Activated CD4-positive, alpha-beta T cell treated with anti-CD3 and anti-CD28 coated beads for 48 hours (primary cell): ENCODE measurements at places on chromosomes 4 and X.

DNA sequence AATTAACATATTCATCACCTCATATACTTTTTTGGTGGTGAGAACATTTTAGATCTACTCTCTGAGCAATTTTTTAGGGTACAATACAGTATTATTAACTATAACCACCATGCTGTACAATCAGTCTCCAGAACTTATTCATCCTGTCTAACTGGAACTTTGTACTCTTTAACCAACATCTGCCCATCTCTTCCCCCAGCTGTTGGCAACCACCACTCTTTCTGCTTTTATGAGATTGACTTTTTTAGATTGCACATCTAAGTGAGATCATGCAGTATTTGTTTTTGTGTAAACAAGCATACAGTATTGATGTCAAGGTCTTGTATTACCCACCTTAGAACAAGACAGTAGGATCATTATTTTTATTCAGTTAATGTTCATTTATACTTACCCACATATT, 516.8 kb downstream of the RPA4 start:
- no peak for DNase-seq

DNA sequence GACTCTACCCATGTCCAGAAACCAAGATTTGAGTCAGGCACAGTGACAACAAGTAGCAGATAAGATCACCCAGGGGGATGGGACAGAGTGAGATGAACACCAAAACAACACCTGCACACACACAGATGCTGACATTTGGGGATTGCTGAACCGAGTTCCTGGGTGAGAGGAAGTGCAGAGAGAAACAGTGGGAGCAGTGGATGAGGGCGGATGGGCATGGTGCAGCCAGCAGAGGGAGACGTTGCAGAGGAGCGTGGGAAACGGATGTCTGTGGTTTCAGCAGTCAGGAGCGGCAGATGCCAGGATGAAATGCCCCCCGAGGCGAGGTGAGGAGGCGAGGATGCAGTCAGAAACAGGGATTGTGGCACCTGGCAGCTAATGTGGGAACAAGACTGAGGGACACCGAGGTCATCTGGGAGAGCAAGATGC, 78.6 kb upstream of the STS start:
- peak; percentile 11 for DNase-seq

DNA sequence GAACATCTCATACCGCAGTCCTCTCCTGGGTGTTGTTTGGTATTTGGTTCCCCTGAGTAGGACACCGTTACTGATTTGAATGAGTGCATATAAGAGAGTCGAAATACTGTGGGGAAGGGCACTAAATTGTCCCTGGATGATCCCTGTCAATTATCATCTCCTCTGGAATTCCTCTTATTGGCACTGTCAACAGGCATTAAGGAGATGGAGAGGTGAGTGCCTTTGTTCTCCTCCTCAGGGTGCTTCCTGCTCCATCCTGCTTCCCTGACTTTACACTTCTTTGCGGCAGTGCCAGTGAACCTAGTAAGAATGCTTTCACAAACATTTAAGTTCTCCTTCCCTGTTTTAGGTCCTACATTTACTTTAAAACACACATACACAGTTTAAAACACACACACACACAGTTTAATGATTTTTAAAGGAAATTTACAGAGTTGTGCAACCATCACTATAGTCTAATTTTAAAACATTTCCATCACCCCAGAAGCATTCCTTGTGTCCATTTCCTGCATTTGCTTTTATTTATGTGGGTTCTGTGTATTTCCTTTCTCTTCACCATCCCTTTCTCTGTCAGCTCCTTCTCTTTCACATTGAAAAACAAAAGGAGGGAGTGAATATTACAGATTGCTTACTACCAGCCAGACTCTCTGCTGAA, 20.9 kb upstream of the ZRSR2 start:
- no peak for DNase-seq

GRCh38 chrX:129523079-129523911, at the start of gene SMARCA1:
SMARCA1 (minus strand) TSS chrX:129523490; CDS start chrX:129523370, 120 bp downstream.
- no peak for DNase-seq

DNA sequence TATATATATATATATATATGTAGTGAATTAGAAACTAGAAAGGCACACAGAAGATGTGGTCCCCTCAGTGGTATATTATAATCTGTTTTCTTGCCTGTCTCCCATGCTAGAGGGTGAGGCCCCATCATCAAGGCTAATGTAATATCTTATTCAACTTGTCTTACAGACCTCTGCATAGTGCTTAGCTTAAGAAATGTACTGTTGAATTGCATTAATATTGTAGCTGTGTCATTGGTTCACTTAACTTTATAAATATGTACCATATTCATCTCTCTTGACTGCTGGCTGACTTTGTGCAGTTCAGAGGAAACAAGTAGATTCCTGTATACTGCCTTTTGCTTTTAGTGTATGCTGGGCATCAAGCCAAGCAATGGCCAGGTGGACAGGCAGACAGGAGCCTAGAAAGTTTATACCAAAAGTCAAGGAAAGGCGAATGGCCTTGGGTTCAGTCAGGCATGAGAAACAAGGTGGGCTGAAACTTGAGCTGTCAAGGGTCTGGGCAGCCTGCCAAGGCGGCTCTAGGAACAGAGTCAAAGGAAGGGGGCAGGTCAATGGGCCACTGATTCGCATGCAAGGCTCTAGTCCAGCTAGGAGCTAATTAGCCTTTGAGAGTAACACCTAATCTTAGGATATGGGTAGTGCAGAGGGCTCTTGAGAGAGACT, 78.8 kb upstream of the LEF1 start:
- DNase-seq: no peak

- DNase-seq: no peak
Observed at GRCh38 chr4:5435201-5435600, 273.2 kb downstream of the EVC2 start.

DNA sequence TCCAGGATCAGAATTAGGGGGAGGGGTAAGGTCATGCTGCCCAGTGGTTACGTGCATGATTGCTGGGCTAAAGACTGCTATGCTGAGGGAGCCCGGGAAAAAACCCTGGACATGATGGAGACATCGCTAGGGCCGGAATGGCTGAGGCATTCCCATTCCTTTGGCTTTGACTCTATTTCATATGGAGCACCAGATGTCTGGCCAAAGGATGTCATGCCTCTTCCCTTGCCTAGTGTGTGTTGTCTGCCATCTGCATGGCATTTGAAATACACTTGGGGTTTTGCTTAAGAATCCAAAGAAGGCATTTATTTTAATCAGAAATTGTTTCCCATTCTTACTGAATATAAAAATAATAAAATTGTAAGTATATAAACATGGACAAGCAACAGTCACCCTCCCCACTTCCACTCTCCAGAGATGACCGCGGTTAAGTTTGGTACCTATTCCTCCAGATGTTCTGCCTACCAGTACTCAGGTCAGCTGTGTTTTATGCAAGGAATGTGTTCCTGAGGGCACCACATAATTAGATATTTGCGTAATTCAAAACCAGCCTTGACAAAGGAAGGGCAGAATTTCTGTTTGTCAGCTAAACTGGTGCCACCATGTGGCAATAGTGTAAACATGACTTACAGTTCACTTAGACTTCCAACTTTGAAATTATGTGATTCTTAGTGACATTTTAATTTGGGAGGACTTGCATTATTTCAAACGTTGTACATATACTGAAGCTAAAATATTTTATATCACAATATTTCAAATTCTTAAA, 105.9 kb downstream of the CT47B1 start:
- DNase-seq: no peak

DNA sequence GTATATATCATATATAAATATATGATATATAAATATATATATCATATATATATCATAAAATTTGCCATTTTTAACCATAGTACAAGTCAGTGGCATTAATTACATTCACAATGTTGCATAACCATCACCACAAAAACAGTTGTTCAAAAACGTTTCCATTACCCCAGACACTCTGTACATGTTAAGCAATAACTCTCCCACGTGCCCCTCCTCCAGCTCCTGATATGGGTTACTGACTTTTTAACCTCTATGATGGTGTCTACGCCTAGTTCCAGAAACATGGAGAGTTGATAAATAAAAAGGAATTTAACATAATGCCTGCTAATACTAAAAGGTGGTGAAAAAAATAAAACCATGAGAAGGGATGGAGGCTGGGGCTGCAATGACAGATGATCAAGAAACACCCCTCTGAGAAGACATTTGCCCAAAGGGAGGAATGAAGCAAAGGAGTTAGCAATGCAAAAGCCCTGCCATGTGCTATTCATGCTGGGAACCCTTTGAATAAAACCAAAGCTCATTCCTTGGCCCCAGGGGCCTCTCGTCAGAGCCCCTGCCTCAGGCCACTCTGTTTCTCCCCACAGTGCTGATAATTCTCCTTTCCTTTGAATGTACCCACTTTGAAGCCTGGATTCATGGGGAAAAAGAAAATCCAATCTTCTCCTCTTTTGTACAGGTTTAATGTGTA, 144.3 kb downstream of the NWD2 start:
- DNase-seq: no peak

DNA sequence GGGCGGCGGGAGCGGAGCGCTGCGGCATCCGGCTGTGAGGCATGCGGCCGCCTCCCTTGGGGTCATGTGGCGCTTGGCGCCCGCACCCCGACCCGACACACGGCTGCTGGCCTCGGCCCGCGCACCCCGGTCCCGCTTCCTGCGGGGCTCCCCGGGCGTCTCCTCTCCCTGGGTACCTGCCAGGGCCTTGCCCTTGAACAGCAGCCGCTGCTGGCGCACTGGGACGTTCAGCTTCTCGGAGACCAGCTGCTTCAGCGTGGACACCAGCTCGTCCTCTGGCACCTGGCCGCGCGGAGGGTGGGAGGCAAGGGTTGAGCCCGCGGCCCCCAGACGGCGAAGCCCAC, 391 bp downstream of the UBL4A start:
- peak; percentile 43 for DNase-seq

DNA sequence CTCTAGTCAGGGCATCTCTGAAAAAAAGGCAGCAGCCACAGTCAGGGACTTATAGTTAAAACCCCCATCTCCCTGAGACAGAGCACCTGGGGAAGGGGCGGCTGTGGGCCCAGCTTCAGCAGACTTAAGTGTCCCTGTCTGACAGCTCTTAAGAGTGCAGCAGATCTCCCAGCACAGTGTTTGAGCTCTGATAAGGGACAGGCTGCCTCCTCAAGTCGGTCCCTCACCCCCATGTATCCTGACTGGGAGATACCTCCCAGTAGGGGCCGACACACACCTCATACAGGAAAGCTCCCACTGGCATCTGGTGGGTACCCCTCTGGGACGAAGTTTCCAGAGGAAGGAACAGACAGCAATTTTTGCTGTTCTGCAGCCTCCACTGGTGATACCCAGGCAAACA, 129.0 kb downstream of the ANXA5 start:
- no peak for DNase-seq

DNA sequence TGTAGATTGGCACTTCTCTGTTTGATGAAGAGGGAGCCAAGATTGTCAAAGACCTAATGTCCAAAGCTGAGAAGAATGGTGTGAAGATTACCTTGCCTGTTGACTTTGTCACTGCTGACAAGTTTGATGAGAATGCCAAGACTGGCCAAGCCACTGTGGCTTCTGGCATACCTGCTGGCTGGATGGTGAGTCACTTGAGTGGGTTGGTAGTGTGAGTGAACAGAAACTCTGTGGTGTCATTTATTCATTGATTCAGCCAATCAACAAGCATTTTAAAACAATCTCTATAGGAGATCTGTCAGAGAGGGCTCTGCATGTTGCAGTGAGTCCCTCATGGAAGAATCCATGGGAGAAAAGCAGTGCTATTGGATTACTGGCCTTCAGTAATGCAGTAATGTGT, 16.3 kb downstream of the TAF9B start:
- DNase-seq: peak; percentile 56

DNA sequence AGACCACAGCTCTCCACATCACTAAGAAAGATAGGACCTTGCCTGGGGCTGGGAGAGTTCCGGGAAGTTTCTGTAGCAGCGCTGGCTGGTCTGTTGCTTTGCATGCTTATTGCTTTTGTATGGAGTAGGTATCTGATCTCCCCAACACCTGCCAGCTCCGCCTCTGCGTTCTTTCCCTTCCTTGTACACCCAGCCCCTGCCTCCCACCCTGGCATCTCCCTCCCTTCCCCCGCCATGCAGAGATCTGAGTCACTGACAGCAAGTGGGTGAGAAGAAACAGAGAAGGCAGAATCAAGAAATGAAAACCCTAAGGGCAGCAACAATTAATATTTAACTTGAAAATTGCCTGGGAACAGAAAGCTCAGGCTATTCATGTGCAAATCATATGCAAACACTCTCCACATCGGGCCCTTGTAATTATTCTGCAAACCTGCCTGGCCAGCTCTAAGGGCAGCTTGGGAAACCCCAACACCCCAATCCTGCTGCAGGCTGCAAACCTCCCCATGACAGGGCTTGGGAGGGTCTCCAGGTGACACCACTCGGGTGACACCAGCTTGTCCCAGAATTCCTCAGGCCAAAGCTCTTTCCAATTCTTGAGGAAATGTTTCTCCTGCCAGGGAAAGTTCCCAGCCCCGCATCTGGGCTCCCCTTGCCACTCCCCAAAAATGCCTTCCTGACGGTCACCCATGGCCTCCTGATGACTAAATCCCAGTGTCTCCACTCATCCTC, 257.2 kb downstream of the FBXW7 start:
- DNase-seq: no peak

DNA sequence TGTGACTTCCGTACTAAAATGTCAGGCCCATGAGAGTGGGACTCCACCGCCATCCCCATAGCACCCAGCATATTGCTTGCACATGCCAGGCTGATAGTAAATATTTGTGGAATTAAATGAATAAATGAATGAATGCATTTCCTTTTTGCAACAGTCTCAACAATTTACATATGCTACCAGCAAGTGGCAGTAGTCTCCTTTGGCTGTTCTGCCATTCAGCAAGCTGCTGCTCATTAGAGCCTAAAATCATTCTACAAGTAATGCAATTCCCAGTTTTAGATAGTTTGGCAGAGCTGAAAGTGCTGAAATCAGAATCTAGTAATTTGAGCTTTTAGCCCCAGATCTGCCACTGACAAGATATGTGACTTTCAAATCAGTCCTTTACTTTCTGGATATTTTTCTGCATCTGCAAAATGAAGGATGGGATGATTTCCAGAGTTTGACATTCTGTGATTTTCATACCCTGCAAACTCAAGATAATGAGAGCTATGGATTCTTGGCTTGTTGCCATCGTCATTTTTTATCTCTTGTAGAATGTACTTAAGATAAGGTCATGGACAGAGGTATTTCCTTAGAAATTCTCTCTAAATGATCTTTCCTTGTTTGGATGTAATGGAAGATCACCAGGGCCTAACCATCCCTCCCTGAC, 35.7 kb upstream of the INTS6L start:
- DNase-seq: no peak

GRCh38 chr4:6494431-6495295, 22.2 kb upstream of the PPP2R2C start:
- DNase-seq: no peak

GRCh38 chrX:23838953-23839352, 56.0 kb downstream of the SAT1 start:
- no peak for DNase-seq

GRCh38 chrX:2370456-2370855, 130.3 kb downstream of the DHRSX start:
- no peak for DNase-seq

DNA sequence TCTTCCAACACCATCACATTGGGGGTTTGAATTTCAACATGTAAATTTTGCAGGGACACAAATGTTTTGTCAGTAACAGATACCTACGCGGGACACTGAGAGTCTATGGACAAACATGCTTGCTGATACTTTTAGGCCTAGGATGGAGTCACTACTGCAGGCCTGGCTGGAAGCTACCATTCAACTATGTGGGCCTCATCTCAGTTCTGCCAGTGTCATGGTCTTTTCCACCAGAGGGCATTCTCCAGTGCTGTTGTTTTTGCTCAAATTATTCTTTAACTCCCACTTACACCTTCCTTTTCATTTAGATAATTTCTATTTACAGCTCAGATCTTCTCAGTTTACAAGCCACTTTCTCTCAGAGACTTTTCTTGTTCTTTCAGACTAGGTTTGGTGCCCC, 7.0 kb upstream of the ANK2 start:
- DNase-seq: no peak

- no peak for DNase-seq
Observed at GRCh38 chr4:7187691-7188090, 4.6 kb upstream of the SORCS2 start.
